ENCODE measurements at places on chromosomes 12 and 14. TPM values are rescaled to one million over a fixed set of nuclear protein-coding genes. Genes with fewer than 3 reads are reported as not detected.

Gene ENDOU
- 1.2 TPM for total RNA-seq

Gene IFI27
- total RNA-seq, result 502 TPM

- no peak for DNase-seq
Observed at GRCh38 chr14:62776300-62776699, 269.0 kb downstream of the KCNH5 start.

DNA sequence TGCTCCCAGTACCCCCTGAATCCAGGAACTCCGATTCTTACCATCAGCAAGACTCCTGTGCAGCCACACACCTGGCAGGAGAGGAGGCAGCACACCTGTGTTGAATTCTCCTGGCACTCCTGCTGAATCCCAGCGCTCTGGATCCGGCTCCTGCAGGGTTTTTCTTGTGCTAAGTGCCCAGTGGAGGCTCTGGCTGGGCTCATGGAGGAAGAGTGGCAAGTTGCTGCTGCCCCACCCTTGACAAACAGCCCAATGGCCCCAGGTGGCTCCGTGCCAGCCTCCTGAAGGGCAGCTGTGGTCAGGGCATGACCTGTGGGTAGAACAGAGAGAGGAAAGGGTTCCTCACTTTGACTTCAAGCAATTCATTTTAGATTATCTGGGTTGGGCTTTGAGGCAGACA, 20.0 kb downstream of the CRACR2A start:
- DNase-seq, result no peak
